ENCODE measurements at places on chromosomes 12 and 14.

DNA sequence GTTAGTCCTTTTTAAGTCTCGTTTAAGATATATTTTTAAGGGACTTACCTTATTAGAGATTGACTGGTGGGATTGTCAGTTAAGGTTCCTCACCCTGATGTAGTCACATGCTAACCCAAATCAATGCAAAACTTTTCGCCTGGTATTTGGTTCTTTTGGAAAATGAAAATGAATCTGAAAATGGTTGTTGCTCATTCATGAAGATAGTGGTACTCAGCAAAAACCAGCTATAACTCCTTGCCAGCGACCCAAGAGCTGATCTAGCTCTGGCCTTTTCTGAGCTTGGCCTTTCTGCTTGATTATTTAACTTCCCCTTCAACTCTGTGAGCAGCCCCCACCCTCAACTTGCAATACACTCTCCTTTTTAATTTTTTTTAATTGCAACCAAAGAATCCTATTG is 85.0 kb upstream of the GTF2A1 start:
- DNase-seq = no peak

DNA sequence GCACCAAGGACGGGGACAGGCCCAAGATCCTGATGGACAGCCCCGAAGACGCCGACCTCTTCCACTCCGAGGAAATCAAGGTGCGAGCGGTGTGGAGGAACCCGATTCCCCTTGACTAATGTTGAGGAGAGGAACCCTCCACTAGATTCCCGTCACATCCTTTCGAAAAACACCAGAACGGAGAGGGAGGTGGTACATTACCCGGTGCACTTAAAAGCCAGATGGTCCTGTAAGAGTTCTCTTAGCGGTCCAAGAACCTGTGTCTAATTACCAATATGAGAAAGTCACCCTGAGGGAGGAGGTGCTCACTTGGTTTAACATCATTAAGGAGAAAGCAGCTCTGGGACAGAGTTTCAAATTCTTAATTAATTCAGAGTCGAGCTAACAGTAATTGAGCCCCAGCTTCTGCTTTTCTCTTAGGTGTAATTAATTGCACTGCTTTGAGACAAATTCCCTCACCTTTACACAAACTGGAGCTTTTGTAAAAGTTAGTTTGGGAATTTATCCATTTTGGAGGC is 450 bp downstream of the PRKAB1 start:
- no peak for DNase-seq

DNA sequence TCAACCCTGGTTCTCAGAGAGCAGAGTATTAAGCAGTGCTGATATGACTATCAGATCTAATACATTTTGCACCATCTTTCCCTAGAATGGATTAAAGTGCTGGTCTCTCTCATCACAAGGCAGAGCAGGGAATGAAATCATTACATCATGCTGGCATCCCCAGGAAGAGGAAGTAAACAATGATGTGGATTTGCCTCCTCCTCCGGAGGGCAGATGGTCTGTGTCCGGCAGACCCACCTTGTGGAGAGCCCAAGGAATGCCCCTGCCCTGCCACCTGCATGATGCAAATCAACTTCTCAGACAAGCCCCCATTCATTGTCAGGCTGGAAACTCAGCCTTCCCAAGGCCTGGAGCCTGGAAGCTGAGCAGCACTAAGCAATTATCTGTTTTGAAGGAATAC is 1149.1 kb downstream of the VRK1 start:
- DNase-seq = no peak

DNA sequence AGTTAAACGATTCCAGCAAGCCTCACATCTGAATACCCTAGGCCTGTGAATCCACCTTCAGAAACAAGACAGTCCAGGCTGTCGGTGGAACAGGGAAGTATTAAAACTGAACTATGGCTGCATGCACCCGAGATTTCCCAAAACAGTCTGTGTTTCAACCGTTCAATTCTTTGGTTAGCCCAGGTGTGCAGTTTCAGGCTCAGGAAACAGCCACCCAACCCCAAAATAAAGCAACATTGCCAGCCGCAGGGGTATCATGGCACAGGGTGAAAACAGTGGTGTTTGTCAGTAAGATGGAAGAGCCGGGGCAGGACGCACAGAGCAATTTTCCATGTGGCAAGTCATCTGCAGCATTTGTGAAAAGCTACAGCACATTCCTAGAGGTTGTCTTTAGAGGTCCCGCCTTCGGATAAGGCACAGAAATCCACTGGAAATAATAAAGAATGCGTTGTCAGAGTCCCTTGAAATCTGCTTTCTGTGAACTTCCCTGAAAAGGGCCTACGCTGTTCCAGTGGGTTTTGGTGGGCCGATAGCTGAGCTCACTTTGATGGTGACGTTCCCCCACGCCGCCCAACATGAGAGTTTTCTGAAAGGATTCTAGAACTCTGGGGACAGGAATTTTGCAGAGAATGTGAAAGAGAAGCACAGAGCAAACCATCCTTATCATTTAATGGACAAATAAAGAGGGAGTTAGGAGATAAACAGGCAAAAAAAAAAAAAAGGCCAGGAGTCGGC is 84.9 kb downstream of the BCL11B start:
- DNase-seq = no peak

DNA sequence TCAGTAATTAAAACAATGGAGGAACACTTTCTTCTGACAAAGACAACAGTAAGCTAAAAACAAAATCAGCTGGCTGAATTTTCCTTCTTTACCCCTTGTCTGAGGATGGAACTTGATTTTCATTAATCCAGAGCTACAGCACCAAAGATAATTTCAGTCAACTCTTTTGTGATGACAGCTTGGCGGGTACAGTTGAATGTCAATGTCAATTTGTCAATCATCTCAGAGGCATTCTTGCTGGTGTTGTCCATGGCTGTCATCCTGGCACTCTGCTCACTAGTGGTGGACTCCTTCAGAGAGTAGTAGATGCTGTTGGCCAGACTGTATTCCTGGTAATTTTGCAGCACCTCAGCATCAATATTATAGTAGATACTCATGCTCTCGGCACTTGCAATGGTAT is 34.4 kb upstream of the BMP4 start:
- no peak for DNase-seq

GRCh38 chr14:72852194-72852593 is 41.7 kb downstream of the DPF3 start:
- no peak for DNase-seq

DNA sequence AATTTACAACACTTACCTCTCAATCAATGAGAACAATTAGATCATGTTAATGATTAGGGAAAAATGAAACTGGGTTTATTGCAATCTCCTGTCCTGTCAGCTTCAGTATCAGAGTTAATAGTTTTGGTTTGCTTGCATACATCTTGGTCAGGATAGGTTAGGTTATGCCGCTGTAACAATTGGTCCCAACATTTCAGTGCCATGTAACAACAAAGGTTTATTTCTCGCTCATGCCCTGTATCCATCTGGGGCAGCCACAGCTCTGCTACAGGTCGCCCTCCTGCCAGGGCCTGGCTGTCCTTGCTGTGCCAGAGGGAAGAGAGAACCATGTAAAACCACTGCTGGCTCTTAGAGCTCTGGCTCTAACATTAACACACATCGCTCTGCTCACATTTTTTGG is 30.5 kb upstream of the SPTLC2 start:
- no peak for DNase-seq

DNA sequence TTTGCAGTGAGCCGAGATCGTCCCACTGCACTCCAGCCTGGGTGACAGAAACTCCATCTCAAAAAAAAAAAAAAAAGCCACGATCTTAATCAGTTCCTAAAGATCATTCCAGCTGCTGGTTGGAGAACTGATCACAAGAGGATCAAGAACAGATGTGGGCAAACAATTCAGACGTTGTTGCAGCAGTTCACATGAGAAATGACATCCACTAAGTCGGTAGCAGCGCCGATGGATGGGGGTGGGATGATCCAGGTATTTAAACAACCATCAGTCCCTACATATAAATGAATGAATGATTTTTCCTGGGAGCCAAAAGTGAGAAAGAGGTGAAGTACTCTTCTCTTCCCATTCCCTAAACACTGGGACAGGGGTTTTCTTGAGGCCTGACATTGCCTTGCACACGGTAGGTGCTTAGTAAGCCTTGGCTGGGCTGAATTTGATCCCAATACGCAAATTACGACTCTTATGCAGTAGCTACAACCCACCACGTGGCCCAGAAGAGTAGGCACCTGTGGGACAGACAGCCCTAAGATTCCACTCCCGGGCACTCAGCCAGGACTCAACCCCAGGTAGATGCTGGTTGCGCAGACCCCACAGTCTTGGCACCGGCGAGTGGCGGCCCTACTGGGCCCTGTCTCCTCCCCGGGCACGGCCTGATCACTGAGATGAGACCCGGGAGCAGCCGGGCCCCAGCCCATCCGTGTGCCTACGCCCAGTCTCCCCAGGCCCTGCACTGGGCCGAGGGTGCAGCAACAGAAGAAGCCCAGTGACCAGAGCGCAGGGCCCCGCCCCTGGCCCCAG is 565 bp downstream of the SPRYD3 start:
- no peak for DNase-seq

DNA sequence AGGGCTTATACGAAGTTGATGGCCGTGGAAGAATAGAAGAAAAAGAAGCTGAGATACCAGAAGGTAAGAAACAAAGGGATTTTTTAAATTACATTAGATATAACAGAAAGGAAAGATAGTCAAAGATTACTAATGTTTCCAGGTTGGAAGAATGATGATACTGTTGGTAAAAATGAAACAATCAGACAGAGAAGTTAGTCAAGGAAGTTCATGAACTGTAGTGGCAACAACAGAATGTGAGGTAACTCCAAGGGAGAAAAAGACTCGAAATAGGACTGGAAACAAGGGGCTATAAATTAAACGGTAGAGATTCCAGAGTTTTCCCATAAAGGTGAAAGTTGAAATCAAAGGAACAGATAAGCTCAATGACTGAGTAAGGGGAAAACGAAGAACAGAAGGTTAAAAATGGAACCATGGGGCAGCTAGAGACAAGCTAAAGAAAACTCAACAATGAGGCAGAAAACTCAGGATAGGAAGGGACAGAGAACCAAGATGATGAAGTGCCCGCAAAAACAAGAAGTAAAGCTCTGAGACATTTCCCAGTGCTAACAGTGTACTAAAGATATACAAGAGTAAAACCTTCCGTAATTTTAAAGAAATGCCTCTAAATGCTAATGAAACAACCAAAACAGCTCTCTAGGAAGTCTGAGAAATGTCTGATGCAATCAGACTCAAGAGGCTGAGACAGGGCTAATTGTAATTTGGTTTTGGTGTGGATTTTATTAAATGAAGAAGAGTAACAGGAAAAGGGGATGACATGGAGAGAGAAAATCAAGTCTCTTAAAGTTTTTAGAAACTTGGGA is 70.0 kb downstream of the PPP2R5E start:
- DNase-seq = no peak

DNA sequence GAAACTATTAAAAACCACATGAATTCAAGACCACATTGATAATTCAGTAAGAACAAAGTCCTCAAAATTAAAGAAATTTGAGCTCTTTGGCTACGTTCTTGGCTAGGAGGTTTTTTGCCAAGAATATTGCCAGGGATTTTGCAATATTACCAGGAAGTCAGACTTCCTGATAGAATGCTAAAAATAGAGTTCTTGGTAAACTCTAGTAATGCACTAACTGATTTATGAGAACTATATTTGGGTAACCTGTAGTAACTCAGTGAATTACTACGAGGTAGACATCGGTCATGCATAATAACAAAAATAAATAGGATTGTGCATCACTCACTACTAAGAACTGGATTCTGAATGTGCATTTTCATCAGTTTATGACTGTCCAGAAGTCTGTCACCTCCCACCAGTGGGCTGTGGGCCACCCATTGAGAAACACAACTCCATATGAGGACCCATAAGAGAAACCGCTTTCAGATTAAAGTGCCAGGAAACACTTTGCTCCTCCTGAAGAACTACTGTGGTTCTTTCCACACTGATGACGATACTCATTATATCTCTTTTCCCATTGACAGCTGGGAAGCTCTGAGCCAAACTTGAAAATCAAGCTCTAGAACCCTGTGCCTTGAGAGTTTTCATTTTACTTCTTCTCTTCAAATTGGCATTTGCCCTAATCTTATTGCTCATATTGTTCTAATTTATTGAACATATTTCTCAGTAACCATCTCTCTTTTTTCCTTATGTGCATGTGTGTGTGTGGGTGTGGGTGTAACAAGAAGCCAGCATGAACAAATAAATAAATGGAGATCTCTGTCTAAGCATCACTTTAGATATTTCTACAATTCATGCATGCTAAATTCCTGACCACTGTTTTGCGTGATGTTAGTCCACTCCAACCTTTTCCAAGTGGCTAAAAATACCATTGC is 116.6 kb downstream of the BCL11B start:
- no peak for DNase-seq

- DNase-seq = no peak
Observed at GRCh38 chr12:80756875-80757274, 40.2 kb downstream of the MYF5 start.

DNA sequence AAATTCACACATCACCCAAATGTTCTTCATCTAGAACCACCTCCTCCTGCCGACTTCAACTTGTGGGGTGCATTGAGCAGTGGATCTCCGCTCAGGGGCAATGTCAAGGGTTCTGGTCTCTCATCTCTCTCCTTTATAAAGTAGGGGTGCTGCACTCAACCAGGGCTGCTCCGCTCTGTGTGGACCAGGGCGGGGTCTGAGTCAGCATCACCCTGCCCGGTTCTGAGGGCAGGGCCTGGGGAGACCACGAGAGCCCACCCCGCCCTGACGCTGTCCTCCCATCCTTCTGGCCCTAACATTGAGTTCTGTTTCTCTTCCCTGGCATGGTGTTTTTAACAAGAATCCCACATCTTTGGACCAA is 311.6 kb upstream of the DIO3 start:
- DNase-seq = no peak

GRCh38 chr12:93990832-93991803 is 157.3 kb upstream of the PLXNC1 start:
- DNase-seq = no peak

- no peak for DNase-seq
Observed at GRCh38 chr12:4824380-4824779, 85.3 kb upstream of the KCNA1 start.

DNA sequence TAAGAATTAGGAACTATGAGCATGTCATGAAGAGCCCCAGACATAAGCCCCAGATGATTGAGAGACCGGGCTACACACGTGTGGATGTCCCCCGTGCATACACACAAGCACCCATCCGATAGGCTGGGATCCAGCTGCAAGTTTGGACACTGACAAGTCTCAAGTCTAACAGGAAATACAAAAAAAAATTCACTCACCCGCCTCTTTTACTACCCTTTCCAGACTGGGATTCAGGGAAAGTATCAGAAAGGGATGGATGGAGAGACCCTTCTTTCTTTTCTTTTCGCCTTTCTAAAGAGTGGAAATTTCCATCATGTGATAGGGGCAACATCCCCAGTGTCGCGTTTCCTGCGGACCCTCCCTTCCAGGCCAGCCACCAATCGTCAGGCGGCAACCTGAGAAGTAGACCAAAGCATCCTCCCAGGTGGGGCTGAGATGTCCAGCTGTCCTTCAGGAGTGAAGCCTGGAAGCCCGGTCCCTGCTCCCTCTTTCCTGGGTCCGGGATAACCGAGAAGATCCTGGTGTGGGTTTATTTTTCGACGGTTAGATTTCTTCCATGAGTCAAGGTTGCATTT is 6.4 kb upstream of the SLC38A4 start:
- DNase-seq = no peak

- no peak for DNase-seq
Observed at GRCh38 chr12:53712059-53712643, 15.1 kb downstream of the CALCOCO1 start.
